ENCODE measurements at places on chromosomes 7 and 10.

- peak; percentile 16 for DNase-seq
Observed at GRCh38 chr7:141072548-141073172, 1.2 kb upstream of the TMEM178B start.

DNA sequence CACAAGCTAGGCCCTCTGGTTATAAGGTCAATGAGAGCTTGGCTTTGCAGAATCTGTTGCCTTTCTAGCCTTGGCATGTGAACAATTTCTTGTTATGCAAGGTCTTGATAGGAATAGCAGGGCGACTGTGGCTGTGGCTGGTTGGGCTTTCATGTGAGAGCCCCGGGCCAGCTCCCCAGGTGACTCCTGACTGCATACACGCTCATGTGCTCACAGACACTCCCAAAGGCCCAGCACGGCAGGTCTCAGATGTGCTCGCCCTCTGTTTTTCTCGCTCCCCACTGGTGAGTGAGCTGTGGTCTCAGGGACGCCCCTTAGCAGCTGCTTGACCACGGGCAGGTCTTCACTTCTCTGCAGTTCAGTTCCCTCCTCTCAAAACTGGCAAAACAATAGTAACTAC lies 37.1 kb upstream of the ZNF32 start:
- DNase-seq: no peak

GRCh38 chr7:11601761-11602160 lies 230.2 kb downstream of the THSD7A start:
- DNase-seq: no peak

GRCh38 chr10:110101464-110102144 lies 93.8 kb downstream of the ADD3 start:
- no peak for DNase-seq

- no peak for DNase-seq
Observed at GRCh38 chr10:85604884-85605283, 761.7 kb downstream of the GRID1 start.

- no peak for DNase-seq
Observed at GRCh38 chr7:130951976-130952876, 218.2 kb upstream of the KLF14 start.

GRCh38 chr7:99325001-99325493 lies 651 bp upstream of the ARPC1A start:
- no peak for DNase-seq

DNA sequence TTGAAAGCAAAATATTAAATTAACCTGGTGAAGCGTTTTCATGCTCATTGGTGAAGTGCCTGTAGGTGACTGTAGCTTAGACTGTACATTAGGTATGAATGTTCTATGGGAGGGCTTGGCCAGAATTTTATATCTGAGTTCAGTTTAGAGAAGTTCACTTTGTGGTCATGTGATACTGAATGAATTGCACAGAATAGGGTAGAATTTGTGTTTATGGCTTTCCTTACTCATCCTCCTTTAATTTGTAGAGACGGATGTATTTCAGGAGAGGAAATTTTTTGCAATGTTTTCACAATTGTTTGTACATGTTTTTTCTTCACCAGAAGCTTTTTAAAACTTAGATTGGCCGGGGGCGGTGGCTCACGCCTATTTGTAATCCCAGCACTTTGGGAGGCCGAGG lies 32.3 kb downstream of the REEP3 start:
- DNase-seq: no peak

DNA sequence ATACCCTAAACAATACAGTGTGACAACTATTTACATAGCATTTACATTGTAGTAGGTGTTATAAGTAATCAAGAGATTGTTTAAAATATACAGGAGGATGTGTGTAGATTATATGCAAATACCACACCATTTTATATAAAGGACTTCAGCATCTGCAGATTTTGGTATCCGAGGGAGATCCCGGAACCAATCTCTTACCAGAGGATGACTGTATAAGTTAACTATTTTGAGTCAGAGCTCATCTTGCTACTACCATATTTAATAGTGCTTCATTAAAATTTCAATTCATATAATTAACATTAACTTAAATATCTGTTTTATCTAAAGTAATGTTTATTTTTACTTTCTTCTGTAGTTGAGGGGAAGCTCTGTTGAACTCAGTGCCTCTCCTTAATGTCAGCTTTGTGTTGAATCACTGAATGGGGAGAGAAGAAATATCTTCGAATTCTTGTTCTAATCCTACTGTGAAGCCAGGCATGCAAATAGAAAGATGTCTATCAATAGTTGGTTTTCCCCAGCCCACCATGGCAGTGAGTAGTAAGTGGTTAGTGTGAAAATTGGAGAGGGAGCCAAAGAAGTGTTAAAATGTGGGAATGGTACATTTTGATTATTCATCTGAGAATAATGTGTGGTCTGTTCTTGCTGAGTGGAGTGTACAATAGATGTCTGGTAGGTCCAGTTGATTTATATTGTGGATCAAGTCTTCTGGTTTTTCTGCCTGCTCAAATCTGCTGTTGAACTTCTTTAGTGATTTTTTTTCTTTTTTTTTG lies 90.1 kb upstream of the CYP26C1 start:
- DNase-seq: no peak

- DNase-seq: no peak
Observed at GRCh38 chr10:32155075-32155516, 98.9 kb upstream of the KIF5B start.

DNA sequence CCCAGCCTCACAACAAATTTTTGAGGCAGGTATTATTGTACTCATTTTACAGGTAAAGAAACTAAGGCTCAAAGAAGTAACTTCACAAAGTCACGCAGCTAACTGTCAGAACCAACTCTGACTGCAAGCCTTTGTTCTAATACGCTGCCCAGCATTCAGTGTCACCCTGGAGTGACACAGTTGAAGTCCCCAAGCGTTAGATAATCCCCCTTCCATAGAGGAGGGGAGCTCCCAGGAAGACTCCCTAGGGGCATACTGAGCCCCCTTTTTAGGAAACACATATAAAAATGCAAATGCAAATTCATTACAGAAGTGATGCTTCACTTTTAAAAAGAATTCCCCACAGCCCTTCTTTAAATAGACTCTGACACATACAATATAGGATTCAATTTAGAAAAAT lies 101.0 kb upstream of the MACROH2A2 start:
- no peak for DNase-seq

- DNase-seq: no peak
Observed at GRCh38 chr10:90461437-90462155, 396.2 kb downstream of the HTR7 start.

DNA sequence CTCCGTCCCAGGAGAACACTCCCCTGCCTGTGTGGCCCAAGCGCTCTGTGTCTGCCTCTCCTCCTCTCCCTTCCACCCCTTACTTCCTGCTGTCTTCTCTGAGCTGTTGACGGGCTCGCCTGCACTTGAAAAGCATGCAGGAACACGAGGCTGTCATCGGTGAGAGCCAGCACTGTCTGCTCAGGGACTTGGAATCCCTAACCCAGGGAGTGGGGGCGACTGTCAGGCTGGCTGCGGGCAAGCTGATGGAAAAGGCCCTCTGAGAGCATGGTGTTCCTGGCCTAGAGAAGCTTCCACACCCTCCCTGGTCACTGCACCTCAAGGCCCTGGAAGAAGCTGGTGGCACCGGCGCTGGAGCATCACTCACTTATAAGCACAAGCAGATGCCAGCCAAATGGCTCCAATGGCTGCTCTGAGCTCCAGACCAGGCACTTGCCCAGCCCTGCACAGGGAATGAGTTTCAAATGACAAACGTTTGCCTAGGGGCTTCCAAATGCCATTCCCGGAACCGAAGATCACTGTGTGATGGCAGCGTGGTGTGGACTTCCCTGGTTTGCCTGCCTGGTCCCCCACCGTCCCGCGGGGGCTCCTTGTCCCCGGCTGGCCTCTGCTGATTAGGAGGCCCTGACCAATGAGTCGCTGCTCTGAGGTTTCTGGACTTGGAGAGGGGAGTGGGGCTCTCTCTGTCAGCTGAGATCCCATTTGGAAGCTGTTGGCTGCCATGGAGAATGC lies 56.7 kb upstream of the EBF3 start:
- DNase-seq: no peak

- no peak for DNase-seq
Observed at GRCh38 chr7:4809666-4810065, 34.2 kb downstream of the AP5Z1 start.

DNA sequence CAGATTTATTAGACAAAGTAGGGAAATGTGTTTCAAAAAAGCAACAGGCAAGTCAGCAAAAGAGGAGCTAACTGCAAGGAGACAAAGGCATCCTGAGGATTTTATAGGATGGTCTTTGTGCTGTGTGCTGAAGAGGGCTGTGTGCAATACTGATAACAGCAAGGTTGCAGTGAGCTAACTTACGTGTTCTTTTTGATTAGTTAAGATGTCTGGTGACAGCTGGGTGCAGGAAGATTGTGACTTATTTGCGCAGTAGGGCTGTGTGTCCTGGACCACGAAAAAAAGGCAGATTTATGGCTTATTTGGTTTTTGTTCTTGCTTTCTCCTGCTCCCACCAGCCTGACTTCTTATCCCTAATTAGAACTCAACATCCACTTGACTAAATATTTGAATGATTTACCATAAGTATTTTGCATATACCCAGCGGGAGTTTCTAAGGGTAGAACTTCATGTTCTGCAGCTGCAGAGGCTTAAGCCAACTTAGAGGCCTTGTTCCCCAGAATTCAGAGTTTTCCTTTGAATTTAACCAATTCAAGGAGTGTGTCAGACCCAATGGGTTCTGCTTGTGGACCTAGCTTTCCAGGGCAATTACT lies 119.0 kb downstream of the ANKRD26 start:
- DNase-seq: no peak

DNA sequence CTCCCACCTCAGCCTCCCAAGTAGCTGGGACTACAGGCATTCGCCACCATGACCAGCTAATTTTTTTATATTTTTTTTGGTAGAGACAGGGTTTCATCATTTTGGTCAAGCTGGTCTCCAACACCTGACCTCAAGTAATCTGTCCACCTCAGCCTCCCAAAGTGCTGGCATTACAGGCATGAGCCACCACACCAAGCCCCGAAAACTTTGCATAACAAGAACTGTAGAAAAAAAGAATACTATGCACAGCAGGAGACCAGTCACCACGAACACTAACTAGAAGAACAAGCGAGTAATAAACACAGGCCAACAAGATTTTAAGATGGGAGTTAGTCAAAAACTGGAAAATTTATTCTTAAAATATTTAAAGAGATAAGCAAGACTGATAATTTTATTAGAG lies 447.0 kb downstream of the ETV1 start:
- DNase-seq: no peak

DNA sequence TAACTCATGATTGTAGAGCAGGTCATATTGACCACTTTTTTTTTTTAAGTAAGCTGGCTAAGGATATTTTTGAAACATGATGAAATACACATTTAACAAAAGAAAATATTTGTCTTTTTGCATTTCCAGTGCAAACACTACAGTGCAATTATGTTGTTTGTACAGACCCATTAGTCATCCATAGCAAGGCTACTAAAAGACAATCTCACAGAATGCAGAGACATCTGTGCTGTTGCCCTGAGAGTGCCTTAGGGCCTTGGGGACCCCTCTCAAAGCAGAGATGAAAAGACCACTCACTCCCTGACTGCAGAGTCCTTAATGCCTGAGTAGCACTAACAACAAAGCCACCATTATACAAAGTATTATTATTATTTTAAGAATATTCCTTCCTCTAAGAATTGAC lies 104.5 kb downstream of the NRCAM start:
- no peak for DNase-seq

GRCh38 chr7:124192885-124193284 lies 160.0 kb upstream of the TMEM229A start:
- DNase-seq: no peak

- DNase-seq: no peak
Observed at GRCh38 chr10:122347170-122347841, 27.2 kb upstream of the PLEKHA1 start.

DNA sequence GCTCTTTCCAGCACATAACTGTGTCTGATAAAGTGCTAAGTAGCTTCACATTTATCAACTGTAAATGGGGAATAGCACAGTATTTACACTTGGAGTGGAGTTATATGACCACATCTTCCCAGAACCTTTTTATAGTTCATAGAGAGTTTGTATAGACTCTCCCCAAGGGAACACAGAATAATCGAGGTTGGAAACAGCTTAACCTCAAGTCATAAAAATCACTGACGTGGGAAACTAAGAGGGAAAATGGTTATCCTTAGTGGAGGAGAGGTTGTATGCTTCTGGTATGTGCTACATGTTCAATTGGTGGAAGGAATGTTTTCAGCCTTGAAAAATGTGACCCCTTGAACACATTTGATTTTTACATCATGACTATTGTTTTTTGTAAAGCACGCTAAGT lies 167.9 kb upstream of the KIAA1217 start:
- DNase-seq: no peak

DNA sequence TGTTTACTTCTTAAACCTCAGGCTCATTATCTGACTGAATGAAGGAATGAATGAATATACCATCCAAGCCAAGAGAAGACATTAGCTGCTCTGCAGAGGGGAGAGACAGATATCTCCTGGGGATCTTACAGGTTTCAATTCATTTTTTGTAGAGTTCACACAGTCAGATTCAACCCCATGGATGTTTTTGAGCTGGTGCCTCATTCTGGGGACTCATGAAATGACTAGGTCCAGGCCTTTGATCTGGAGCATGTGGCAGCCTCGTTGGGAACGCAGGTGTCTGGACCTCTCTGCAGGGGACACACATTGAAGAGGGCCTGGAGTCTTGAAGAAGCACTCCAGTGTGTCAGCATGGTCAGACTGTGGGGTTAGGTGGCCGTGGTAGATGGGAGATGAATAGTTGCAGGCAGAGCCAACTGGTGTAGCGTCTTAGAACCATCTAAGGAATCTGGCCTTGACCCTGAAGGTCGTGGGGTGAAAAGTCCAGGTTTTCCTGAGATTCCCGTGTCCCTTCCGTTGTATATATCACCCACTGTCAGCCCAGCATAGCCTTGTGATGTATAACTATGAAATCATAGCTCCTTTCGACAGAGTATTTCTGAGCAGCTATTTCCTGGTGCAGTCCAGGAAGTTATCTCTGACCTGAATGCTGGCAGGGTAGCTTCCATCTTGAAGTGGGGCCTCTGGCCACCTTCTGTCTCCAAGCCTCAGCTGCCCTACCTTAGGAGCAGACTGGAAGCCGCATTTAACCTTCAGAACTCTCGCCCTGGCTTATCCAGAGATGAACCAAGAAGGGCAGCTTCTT lies 22.3 kb downstream of the BTBD16 start:
- no peak for DNase-seq

DNA sequence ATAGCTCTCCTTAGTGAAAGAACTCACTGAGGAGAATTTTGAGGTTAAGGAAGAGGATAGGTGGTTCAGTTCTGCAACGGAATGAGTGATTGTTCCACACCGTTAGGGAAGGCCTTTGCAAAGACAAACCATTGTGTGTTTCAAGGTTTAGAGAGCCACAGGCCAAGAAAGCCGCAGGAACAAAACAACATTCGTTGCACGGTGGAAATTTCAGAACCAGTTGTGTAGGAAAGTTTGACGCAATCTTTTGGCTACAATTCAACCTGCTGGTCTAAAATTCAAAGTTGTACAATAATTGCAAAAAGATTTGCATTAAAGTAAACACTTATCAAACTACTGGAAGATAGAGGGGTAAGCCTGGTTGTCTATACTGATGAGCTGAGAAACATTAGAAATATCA lies 91.4 kb downstream of the FAM107B start:
- DNase-seq: no peak

GRCh38 chr7:92848851-92849250 lies 12.5 kb upstream of the CDK6 start:
- no peak for DNase-seq

- DNase-seq: no peak
Observed at GRCh38 chr7:5502721-5503243, 79.1 kb upstream of the TNRC18 start.

- DNase-seq: no peak
Observed at GRCh38 chr10:104406715-104407650, 53.4 kb downstream of the CFAP58 start.
